PC-9 (cell line): ENCODE measurements at places on chromosomes 5 and 9.
A peak's percentile ranks its signal among the peaks of the same experiment; 100 is the strongest.

GRCh38 chr5:163938595-163938994 is 433.2 kb downstream of the MAT2B start:
- no peak for DNase-seq

- DNase-seq, result no peak
Measured at GRCh38 chr9:1804128-1804865, 210.8 kb upstream of the SMARCA2 start.

DNA sequence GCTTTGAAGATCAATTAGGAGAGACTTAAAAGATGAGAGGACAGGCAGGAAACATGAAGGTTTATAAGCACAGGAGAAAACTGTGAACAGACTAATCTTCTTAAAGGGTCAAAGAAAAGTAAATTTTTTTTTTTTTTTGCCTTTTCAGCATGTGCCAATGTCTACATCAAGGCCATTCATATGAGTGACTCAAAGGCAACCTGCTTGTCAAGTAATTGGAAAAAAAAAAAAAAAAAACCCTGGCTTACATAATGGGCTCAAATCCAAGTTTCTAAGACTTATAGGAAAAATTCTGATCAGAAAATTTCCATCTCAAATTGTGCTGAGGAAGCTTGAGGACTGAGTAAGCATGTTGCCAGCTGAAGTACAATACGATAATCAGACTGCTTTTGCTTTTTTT is 15.9 kb downstream of the PPP2R2B start:
- DNase-seq, result peak; percentile 48

DNA sequence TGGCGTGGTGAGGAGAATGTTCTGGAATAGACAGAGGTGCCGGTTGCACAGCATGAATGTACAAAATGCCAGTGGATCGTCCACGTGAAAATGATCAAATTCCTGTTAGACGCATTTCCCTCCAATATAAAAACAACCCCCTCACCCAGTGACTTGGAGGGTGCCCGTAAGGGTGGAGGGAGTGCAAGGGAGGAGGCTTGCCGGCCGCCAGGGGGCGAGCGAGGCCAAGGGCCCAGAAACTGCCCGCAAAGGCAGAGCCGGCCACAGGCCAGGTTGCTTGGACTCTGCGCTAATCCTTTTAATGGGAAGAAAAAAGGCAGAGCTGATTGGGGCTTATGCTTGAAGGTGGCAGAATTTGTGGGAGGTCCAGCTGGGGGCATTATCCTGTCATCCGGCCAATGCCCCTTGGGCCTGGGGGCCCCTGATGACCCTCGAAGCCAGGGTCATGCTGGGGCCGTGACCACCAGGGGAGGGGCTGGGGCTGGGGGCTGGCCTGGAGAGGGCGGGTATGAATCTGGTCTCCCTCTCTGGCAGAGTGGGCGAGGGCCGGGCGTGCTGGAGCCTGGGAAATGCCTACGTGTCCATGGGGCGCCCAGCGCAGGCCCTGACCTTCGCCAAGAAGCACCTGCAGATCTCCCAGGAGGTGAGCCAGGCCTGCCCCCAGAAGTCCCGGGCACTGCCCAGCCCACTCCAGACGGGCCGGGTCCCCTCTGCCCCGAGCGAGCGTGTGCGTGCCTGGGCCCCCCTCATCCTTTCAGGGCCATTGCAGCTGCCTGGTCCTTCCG is 12.0 kb downstream of the GPSM1 start:
- DNase-seq, result peak; percentile 85

- DNase-seq, result no peak
Measured at GRCh38 chr5:105735704-105736103, 1935.0 kb downstream of the EFNA5 start.

DNA sequence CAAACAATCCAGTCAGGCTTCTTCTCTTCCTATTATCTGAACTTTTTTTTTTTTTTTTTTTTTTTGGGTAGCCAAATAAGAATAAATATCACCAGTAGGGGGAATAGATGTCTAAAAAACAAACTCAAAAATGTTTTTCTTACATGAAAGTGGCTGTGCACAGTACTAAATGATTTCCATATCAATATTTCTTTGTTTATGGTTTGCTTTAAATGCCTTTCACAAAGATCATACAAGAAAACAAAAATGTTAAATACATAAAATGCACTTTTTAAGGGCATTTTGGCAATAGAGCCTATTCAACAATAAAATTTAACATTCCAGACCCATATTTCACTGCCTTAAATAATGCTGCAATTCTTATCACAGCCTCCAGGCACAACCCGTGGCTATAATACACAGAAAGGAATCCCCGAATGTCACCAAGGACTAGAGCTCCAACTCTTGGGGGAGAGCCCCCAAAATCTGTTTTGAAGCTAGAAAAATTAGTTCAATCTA is 91.1 kb upstream of the TBCA start:
- no peak for DNase-seq

- DNase-seq, result no peak
Measured at GRCh38 chr5:84453405-84453804, 68.7 kb upstream of the EDIL3 start.

- no peak for DNase-seq
Measured at GRCh38 chr5:13553896-13554295, 390.6 kb downstream of the DNAH5 start.

DNA sequence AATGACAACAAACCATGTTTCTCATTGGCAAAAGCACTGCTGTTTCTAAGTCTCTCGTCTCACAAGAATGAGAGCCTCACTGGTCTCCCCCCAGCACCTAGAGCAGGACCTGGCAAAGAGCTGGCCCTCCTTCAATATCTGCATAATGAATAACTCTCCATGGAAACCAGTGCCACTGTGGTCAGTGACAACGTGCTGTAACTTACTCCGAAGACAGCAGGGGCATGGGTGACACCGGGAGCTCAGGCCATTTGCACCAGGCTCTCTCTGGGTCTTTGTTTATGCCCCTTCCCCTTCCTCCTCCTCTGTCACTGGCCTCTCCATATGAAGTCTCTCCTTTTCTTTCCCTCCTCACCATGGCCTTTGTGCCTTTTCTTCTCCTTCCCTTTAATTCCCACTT is 33.3 kb downstream of the TAS2R1 start:
- no peak for DNase-seq

GRCh38 chr9:16312116-16312515 is 558.4 kb downstream of the BNC2 start:
- no peak for DNase-seq

DNA sequence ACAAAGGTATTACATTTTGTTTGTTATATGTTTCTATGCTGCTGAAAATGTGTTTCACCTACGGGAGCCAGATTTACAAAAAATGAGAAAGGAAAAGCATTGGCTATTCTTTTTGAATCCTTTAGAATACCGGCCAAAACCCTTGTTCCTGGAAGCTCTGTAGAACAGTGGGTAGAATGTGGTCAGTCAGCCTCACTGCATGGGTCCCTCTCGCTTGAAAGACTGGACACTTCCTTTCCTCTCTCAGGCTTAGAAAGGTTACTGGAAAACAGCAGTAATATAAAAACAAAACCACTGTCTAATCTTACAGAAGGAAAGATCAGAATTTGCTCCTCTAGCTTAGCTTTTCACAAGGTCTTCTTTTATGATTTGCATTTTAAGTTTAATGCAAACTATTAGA is 45.1 kb downstream of the OSTF1 start:
- DNase-seq, result no peak

DNA sequence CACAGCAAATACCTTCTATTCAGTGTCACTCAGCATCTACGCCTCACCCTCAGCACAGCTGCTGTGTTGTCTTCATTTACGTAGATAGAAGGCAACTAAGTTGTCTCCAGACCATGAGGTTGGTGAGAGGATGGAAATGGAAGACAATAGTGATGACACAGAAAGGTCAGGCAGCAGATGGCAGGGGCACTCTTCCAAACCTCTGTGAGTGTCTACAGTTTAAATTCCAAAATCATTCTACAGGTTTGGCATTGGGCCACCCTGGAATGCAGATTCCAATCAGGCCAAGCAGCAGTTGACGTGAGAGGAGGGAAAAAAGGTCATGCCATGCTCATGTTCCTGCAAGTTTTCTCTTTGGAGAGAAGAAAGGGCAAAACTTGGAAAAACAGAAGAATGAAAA is 68.7 kb upstream of the ADAMTSL1 start:
- no peak for DNase-seq
